ENCODE measurements at places on chromosomes 7 and 10.

- DNase-seq = no peak
Observed at GRCh38 chr7:152677808-152678670, 2.1 kb upstream of the XRCC2 start.

DNA sequence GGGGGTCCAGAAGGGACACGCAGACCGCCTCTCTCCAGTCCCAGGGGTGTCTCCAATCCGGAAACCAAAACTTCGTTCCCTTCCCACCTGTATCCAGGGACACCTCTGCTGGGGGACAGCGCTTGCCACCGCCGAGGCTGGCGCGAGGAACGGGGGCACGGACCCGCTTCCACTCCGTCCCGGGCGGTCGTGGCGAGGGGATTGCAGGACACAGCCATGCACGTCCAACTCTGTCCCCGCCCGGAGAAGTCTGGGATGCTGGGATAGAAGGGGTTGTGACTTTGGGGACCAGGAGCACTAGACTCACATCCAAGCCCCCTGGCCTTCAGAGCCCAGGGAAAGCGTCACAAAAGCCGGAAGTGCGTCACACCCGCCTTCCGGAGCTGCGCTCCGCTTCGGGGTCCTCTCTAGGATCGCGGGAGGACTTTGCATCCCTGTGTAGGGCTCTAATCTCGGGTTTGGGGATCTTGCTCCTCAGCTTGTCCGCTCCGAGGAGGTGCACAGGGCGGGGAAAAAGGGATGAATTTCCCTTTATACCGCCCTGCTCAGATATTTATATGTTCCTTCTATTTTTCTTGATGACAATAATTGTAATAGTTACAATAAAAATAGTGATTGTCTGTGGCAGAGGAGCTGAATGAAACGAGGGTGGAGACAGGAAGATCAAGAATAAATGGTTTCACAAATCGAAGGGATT is at the start of gene FAM200A:
FAM200A (minus strand) TSS at position 348 of the 697 bp plus-strand sequence. CDS start 3,707 bp downstream, outside the sequence.
- DNase-seq = peak; percentile 59

- DNase-seq = no peak
Observed at GRCh38 chr10:5165738-5166137, 19.2 kb downstream of the AKR1C8 start.

DNA sequence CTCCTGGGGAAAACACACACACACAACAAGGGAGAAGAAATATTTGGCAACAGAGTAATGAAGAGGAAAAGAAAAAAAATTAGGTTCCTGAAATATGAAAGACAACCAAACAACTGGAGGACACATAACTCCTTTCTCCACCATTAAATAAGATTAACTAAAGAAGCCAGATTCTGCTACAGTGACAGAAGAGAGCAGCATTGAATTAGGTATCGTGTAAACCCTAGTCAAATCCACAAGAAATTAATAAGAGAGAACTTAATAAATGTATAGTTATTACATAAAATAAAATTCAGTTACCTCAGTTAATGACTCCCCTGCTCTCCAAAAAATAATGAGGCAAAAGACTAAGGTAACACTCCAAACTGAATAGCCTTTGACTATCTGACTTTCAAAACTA is 306.7 kb downstream of the CRPPA start:
- DNase-seq = peak; percentile 15

All from NCI-H446 treated with DMSO at 0.1 percent for 48 hours (cell line).